ENCODE measurements at places on chromosomes 1 and 21.

DNA sequence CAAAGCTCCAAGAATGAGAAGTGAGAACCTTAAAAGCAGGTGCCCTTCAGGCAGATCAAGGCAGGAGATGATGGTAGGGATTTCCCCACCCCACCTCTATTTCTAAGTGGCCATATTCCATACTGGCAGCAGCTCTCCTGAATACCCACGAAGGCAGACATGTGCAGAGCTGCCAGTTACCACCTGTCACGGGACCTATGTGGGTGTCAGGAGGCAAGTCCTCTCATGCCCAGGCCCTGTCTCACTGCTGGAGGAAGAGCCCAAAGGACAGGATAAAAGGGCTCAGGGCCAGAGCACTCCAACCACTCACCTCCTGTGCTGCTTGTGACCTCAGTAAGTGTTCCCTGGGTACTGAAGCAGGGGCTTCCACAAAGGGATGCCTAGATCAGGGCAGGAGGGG, 721 bp upstream of the LCE1B start:
- DNase-seq: no peak

DNA sequence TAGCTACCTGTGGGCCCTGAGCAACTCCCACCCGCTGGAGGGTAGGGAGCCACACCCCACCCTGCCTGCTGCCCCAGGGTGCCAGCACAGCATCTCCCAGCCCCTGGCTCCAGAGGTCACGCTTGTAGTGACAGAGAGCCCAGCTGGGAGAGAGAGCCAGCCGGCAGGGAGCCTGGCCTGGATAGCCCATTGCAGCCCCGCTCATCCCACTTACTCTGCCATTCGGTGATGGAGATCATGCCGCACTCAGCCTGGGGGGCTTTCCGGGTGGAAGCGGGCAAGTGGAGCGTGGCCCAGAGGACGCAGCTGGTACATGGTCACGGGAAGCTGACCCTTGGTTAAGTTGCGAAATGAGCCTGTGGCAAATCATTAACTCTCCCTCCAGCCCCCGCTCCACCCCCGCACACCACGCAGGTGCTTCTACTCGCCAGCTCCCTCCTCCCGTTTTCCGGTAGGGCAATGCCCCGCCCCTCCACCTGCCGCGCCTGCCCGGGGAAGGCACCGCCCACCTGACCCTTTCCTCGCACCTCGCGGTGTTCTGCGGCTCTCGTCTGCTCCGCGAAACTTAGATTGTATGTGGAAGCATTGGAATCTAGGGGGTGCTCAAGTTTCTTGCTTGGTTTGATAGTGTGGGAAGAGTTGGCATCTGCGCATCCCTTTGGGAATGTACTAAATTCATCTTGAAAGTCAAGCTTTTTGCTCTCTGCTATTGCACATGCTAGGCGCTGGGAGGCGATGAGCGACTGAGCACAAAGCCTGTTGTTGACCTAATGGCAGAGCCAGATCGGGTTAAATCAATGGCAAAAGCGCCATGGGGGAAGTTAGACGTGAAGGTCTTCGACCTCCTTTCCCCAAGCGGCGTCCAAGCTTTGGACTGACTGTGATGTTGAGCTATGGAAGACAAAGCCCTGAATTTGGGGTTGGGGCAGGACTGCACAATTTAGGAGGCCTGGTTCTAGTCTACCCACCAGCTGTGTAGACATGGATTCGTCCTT, at the start of gene GOLT1A:
Gene GOLT1A, minus strand, starts transcription at position 321 of the 995 bp plus-strand sequence. Its CDS starts 82 bp downstream, at position 239.
- no peak for DNase-seq

GRCh38 chr1:90274376-90274775, 279.5 kb downstream of the ZNF326 start:
- no peak for DNase-seq

- DNase-seq: no peak
These were observed 60.0 kb upstream of the SSX2IP start for GRCh38 chr1:84750110-84750730.

- no peak for DNase-seq
These were observed 28.7 kb upstream of the KCNJ15 start for GRCh38 chr21:38228115-38228514.

GRCh38 chr1:185297982-185298381, 19.1 kb downstream of the IVNS1ABP start:
- DNase-seq: no peak

GRCh38 chr1:91876040-91876470, 9.9 kb downstream of the TGFBR3 start:
- no peak for DNase-seq

DNA sequence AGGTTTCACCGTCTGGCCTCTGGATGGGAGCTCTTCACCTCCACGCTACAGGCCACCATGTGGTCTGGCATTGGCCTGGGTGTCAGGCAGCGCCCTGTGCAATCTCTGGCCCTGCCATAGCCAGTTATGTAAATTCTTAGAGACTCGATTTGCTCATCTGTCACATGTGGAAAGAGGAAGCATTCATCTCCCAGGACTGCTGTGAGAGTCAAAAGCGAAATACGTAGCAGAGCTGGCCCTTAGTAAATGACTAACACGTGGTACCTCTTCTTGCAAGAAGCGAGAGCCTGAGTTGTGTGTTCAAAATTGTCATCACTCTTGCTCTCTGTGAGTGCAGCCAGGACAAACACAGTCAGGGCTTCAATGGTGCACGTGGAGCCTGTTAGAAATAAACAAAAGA, 159.0 kb upstream of the BACE2 start:
- DNase-seq: no peak

GRCh38 chr1:216075339-216075738, 347.9 kb downstream of the USH2A start:
- DNase-seq: no peak

- DNase-seq: no peak
These were observed at the start of gene PADI6 for GRCh38 chr1:17371896-17372295. TSS of gene PADI6 (plus strand) at chr1:17372196. CDS start at chr1:17372246, 50 bp downstream.

- DNase-seq: no peak
These were observed 122.7 kb downstream of the CLEC20A start for GRCh38 chr1:178374016-178374415.

DNA sequence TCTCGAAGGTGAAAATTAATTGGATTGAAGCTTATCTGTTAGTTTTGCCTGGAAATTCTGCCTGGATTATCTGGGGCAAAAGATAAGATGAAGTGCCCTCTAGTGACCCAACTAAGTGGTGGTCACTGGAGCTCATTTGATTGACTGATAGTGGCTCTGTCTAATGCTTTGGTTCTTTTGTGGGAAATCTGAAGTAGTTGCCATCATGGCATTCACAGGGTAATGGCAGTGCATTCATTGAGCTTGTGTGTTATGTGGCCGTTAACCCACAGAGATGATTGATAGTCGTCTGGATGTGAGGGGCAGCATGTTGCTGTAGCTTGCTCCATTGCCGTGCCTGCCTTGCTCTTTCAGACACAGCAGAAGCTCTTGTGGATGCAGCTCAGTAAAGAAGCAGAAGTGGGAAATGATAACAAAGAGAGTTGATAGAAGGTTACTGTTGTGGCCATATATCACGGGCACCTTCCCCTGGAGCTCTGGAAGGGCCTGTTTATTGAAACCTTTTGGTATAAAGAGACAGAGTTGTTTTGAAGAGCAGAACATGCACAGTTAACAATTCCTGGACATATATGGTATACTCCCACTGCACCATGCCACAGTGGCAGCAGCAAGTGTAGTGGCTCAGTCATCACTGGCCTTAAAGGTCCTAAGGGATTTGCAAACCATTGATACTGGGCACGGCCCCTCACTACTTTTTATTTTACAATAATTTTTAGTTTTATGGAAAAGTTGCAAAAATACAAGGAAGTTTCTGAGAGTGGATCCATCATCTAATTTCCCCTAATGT, 42.0 kb downstream of the CXADR start:
- no peak for DNase-seq

DNA sequence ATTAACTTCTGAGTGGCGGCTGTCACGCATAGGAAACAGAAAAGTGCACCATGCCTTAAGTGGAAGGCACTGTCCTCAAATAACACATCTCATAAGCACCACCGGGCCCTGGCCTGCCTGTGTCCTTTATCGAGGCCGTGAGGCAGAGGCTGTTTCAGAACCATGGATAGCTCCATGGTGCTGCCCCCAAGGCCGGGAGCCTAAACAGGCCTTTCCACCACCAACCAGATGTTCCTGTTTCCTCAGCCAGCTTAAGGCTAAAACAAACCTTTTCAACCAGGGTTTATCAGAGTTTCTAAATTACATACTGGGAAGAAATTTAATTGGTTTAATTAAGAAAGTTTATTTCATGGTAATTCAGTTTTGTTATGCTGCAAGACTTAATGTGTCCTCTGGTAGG, 114.4 kb downstream of the DMRTA2 start:
- no peak for DNase-seq

DNA sequence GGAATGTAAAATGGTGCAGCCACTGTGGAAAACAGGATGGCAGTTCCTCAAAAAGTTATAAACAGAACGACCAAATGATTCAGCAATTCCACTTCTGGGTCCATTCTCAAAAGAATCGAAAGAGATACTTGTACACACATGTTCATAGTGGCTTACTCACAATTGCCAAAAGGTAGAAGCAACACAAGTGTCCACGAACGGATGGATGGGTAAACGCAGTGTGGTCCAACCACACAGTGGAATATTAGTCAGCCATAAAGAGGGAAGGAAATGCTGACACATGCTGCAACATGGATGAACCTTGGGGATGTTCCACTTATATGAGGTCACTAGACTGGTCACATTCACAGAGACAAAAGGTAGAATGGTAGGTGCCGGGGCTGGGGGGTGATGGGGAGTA, 5.3 kb downstream of the KRTAP10-1 start:
- DNase-seq: no peak

- DNase-seq: no peak
These were observed 24.7 kb upstream of the IL10 start for GRCh38 chr1:206796981-206797402.

DNA sequence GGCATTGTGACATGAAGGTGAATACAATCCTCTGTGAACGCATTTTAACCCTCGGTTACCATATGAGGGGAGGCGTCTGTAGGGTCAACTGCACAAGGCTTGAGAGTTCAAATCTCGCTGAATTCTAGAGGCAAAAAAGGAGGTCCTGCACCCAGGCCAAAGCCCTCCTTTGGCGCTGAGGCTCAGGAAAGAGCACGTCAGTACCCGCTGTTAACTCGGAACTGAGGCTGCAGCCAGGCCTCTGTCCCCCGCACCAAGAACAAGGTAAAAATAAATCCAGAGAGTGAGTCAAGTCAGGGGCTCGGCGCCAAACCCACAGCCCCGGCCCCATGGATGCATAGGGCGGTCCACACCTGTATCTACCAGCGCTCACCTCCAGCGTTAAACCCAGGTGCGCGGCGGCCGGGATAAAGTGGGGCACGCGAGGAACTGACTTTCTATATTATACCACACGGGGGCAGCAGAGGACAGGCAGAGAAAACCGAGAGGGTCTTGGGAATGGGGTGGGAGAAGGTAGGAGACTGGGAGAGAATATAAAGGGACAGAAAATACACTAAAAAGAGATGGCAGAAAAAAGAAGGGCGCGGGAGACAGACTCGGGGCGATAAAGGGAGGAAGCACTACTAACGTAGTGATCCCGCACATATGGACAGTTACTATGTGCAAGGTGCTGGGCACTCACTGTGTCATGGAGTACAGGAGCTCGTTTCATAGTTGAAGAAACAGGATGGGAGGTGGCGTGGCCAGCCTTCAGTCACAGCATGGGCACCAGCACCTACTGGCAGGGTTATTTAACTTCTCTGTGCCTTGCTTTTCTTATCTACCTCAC, 54.9 kb downstream of the DMRTA2 start:
- DNase-seq: peak; percentile 59

DNA sequence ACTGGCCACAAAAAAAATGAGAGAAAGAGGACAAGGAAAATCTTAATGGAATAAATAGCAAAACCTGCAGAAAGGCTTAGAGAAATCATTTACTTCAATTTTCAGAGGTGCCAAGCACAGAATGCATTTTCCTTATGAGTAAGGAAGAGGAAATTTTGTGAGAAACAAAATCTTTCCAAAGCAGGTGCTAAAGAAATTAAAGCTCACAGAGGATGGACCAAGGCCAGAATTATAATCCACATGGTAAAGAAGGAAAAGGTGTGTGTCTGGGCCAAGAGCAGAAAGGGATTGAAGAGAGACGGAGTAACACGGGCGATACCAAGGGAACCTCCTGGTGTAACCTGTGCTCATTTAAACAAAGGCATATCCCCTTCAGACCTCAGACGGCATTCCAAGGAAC, 340.0 kb upstream of the NFIA start:
- DNase-seq: no peak

DNA sequence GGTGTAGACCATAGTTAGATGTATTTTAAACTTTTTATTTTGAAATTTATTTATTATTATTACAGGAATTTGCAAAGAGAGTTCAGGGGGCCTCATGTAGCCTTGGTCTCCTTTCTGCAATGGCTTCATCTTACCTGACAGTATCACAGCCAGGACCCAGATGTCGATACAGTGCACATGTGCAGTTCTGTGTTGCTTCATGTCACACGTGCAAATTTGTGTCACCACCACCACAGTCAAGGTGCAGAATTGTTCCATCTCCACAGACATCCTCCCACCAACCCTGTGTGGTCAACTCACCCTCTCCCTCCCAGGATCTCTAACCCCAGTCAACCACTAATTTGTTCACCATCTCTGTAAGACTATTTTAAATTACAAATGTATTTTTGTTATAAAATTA, 184.5 kb downstream of the CAMTA1 start:
- no peak for DNase-seq

DNA sequence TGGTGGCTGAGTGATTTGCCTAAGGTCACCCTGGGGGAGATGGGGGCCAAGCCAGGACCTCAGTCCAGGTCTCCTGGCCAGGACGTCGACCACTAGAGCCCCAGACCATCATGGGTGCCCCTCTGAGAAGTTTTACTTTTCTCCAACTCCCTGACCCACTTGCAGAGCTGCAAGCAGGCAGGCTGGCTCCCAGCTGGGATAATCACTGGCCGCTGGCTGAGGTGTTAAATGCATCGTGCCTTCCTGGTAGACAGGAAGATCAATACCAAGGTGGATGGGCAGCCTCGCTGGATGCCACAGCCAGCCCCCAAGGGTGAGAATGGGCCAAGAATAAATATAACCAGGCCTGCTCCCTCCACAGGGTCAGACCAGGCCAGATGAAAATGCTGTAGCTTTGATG, 106.2 kb downstream of the EPHB2 start:
- DNase-seq: no peak

- no peak for DNase-seq
These were observed 26.2 kb upstream of the C1orf105 start for GRCh38 chr1:172394141-172394751.

DNA sequence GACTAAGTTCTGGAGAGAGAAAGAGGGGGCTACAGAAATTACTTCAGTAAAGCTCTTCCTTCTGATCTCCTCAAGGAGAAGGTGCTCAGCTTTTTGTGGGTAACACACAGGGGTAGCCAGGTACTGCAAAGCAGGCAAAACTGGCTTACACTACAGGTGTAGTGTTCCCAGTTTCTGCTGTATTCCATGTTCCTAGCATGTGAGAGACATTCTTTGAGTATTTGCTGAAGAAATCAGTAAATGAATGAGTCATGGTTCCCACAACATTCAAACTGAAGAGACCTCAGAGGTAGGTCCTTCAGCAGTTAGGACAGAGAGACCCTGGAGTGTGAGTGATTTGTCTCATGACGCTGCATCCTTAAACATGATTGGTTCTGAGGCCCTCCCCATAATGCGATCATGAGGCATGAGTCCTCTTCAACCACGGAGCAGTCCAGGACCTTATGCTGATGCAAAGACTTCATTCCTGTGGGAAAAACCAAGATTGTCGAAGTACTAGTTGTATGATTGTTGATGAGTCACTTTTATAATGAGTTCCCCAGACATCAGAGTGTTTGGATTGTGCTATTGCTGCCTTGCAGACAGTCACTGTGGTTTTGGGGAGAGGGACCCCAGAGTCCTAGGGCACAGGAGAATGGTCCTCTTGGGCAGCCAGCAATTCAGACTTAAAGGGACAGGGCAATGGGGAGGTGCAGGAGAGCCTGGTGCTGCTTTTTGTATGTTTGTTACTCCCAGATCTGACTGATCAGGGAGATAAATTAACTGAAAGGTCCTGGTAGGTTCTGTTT, 2.7 kb upstream of the OR10J4 start:
- DNase-seq: no peak

Data from NCI-H1105 (cell line).